Motor neuron (in vitro differentiated cells): ENCODE measurements at places on chromosomes 11 and 22.

- no peak for ATAC-seq
These were observed 353.8 kb downstream of the DDX10 start for GRCh38 chr11:109018639-109019038.

GRCh38 chr22:44086271-44087088, 62.4 kb downstream of the PARVB start:
- ATAC-seq = peak; percentile 69

DNA sequence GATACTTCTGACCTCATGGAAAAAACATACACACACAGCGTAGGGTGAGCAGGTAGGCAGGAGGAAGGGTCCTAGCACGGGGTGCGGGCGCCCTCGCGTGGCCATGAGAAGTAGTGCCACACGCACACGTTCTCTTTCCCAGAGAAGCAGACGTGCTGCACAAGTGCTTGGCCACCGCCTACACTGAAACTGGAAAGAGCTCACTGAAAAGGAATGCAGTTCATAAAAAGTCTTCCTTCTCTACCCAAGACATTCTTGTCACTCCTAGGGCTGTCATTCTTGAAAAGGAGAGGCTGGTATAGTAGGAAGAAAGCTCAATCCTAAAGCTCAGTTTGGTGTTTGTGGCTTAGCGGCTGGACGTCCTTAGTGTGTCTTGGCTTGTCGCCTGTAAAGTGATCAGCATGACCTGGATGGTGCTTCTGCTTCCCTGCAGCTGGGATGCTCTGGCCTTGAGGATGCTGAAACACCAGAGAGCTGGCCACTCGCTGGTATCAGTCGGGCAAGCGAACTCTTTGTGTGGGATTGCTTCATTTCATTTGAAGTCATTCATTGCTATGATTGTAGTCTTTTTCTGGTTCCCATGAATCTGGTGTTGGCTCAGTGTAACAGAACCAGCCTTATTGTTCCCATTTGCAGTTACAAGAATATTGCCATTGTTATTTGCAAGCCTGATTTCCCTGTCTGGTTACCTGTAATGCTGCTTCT, 303.8 kb downstream of the NTM start:
- peak; percentile 91 for ATAC-seq

DNA sequence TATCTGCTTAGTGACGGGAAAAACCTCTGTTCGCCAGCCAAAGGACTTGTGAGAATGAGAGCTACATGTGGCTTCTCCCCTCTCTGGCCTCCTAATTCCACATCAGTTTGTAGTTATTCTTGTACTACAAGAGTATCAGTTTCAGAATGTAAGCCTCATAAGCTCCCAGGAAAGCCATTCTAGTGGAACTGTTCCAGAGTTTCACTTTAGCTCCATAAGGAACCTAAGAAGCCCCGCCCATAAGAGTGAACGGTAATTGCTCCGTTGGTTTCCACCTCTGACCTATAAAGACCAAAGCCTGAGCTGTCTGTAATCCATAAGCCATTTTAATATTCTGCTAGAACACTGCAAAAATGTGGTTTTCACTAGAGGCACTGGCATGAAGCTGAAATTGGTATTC, 53.0 kb downstream of the SIK3 start:
- no peak for ATAC-seq

- ATAC-seq = peak; percentile 58
These were observed 454 bp upstream of the OTUB1 start for GRCh38 chr11:63985812-63986155.

- peak; percentile 32 for ATAC-seq
These were observed 3.0 kb downstream of the C11orf68 start for GRCh38 chr11:65915821-65916251.

DNA sequence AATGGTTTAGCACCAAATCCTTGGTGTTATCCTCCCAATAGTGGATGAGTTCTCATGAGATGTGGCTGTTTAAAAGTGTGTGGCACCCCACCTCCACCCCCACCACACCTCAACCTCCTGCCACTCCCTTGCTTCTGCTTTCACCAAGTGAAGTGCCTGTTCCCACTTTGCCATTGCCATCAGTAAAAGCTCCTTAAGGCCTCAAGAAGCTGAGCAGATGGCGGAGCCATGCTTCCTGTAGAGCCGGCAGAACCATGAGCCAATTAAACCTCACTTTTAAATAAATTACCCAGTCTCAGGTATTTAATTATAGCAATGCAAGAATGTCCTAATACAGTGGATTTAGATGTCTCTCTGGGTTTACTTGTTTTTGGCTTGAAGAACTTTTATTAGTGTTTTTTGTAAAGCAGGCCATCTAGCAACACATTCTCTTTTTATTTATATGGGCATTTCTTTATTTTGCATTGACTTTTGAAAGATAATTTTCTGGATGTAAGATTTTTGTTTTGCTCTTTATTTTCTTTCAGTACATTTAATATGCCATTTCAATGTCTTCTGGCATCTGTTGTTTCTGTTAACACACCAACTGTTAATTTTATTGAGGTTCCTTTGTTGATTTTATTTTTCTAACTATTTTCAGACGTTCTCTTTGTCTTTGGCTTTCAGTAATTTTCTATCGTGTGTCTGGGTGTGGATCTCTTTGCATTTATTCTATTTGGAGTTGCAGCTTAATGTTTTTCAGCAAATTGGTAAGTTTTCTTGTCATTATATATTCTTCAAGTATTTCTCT, 724.5 kb upstream of the CNTN5 start:
- no peak for ATAC-seq

GRCh38 chr11:127843483-127844396, 743.6 kb downstream of the ETS1 start:
- peak; percentile 39 for ATAC-seq

DNA sequence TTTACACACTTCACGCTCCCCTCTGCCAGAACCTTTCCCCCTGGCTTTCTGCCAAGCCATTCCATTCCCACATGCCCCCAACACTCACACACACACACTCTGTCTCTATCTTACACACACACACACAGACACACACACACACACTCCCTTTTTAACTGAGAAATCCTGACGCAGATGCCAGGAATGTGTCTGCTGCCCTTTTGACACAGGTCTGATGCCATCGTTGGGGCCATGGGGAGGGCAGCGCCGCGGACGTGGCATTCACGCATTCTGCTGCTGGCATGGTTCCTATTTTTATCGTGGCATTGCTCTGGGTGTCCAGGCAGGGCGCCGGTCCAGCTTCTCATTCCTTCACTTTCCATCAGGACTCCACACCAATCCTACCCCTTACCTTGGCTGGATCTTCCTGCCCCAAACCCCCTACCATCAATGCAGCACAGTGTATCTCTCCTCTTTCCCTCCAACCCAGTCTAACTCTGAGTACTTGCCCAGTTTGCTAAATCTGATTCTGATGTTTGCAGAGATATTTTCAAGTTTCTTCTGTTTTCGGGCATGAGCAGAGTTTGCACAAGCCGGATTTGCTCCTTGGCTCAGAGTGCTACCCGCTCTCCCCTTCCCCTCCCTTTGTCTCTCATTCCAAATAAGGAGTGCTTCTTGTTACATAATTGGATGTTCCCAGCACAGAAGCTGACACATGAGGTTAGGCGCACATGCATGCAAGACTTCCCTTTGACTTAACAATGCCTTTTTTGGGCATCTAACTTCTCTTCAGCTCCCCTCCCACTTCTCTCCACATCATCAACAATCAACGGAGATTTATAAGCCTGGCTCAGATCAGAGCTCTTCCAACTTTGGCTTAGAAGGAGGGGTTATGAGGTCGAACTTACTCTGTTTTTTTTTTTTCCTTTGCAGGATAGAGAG, 18.8 kb downstream of the SNX19 start:
- peak; percentile 84 for ATAC-seq

GRCh38 chr11:107275632-107276031, 182.0 kb downstream of the CWF19L2 start:
- ATAC-seq = no peak

DNA sequence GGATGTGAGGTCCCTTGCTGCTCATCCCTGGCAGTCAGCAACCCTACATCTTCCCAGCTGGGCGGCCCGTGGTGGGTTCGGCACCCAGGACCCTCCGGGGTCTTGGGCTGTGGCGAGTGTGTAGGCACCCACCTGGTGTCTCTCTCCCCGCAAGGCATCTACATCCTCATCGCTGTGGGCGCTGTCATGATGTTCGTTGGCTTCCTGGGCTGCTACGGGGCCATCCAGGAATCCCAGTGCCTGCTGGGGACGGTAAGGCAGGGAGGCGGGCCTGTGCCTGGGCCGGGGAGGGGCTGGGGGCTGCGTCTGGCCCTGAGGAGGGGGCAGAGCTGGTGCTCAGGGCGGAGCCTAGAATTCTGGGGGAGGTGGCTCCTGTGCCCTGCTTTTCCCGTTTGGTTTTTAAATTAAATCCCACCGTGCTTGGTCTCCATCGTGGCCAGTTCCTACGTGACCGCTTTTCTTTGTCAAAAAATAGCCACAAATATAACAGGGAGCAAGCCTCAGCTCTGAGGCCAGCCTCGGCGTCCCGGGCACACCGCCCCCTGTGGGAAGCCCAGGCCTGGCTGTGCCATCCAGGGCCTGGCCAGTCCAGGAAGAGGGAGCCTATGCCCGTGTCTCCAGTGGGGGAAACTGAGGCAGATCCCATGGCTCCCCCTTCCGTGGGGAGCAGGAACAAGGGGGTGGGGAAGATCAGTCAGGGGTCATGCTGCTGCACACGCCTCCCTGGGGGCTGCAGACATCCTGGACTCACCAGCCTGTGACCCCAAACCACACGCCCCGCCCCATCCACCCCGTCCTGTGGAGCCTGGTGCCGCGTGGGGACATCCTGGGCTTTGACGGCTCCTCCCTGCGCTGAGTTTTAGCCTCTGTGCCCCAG, 6.4 kb upstream of the TSSC4 start:
- no peak for ATAC-seq

GRCh38 chr11:95152876-95153856, 63.5 kb downstream of the ENDOD1 start:
- ATAC-seq = no peak

DNA sequence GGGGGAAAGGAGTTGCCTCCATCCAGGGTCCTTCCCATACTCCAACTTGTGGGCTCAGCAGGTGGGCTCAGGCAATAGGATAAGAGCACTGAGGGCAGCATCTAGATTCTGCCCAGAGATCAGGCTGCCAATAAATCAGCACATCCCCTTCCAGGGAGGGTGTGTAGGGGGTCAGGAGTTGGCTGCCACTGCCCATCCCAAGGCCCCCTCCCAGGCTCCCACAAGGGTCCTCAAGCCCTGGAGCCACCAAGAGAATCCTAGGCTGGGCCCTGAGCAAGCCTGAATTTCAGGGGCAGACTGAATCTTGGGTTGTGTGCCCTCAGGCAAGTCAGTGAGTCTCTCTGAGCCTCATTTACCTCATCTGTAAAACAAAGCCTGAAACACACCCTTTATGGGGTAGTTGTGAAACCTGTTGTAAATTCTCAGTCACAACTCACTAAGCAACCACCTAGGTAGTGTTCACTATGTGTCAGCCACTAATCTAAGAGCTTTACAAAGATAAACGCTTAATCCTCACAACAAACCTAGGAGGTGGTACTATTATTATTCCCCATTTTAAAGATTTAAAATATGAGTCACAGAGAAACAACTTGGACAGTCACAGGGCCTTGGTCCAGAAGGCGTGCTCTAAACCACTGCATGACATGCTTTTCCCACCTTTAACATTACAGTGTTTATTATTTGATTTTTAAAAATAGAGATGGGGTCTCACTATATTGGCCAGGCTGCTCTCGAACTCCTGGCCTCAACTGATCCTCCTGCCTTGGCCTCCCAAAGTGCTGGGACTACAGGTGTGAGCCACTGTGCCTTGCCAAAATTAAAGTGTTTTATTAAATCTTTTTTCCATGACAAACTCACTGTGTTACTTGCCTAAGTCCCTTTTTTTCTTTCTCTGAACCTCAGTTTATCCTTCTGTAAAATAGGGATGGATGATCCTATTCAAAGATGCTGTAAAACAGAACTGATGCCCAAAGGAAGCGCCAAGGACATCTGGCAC, 36.2 kb downstream of the LMO1 start:
- ATAC-seq = peak; percentile 53

- no peak for ATAC-seq
These were observed 27.8 kb downstream of the LMO1 start for GRCh38 chr11:8235925-8236324.

- no peak for ATAC-seq
These were observed 134.7 kb downstream of the GRIK4 start for GRCh38 chr11:120646206-120646605.

- ATAC-seq = no peak
These were observed 29.4 kb upstream of the RAG2 start for GRCh38 chr11:36627471-36627870.

DNA sequence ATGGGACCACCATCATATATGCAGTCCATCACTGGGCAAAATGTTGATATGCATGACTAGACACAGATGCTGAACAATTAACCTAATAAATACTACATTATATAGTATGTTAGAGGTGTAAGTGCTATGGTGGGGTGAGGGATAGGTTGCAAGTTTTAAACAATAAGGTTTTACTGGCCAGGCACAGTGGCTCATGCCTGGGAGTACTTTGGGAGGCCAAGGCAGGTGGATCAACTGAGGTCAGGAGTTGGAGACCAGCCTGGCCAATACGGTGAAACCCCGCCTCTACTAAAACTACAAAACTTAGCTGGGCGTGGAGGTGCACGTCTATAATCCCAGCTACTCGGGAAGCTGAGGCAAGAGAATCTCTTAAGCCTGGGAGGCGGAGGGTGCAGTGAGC, 28.1 kb downstream of the F2 start:
- no peak for ATAC-seq

DNA sequence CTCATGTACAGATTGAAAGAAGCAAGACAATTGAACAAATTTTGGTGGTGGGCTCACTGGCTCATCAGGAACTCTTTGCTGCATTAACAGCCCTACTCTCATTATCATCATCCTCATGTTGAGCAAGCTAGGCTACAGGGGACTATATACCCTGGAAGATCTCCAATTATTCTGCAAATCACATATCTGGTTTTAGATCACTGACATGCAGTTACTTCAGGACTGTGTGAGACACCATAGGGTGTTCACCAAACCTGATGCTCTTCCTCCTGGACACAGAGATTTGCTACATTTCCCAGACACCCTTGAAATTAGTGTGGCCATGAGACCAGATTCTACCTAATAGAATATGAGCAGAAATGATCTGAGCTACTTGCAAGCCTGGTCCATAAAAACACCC, 23.0 kb upstream of the ME3 start:
- no peak for ATAC-seq

- ATAC-seq = no peak
These were observed 48.8 kb downstream of the BIRC2 start for GRCh38 chr11:102395720-102396393.

GRCh38 chr11:119699227-119699626, 29.8 kb downstream of the NECTIN1 start:
- ATAC-seq = peak; percentile 91

- ATAC-seq = no peak
These were observed 47.1 kb downstream of the PISD start for GRCh38 chr22:31614781-31615490.

GRCh38 chr11:47924184-47924691, 56.1 kb upstream of the PTPRJ start:
- peak; percentile 28 for ATAC-seq

DNA sequence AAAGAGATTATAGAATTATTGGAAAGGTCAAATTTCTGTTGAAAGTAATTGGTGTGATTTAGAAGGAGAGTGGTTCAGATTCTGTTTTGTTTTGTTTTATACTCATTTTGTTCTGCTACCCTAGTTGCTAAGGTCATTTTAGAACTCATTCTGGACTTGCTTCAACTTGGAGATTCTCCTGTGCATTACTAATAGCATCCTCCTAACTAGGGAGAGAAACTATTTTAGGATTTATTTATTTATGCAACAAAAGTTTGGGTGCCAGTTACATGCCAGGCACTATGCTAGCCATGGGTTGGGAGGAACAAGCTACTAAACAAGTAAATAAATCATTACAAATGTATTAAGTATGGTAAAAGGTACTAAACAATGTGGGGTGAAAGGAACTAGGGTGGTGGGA, 84.0 kb downstream of the YAP1 start:
- no peak for ATAC-seq

GRCh38 chr22:48405741-48406140, 1421.9 kb downstream of the BRD1 start:
- ATAC-seq = no peak

GRCh38 chr11:57604296-57605027, 7.0 kb downstream of the SERPING1 start:
- no peak for ATAC-seq
